ENCODE measurements at places on chromosomes 6 and 20.

GRCh38 chr6:116139917-116140316 lies 14.0 kb upstream of the COL10A1 start:
- DNase-seq = no peak

DNA sequence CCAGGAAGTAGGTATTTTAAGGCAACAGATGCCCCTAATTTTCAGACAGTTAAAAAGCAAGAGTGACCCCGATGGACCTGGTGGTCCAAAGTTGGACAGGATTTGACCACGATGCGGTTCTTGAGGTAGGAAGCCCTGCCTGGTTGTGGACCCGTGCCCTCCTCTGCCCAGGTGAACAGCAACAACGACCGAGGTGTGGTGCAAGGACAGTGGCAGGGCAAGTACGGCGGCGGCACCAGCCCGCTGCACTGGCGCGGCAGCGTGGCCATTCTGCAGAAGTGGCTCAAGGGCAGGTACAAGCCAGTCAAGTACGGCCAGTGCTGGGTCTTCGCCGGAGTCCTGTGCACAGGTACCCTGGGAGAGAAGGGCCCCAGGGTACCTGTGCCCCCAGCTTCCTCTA lies 18.7 kb downstream of the TGM6 start:
- DNase-seq = no peak

GRCh38 chr6:9890469-9890868 lies 524.4 kb downstream of the TFAP2A start:
- DNase-seq = no peak

- DNase-seq = no peak
Measured at GRCh38 chr6:78868116-78868515, 765 bp downstream of the IRAK1BP1 start.

DNA sequence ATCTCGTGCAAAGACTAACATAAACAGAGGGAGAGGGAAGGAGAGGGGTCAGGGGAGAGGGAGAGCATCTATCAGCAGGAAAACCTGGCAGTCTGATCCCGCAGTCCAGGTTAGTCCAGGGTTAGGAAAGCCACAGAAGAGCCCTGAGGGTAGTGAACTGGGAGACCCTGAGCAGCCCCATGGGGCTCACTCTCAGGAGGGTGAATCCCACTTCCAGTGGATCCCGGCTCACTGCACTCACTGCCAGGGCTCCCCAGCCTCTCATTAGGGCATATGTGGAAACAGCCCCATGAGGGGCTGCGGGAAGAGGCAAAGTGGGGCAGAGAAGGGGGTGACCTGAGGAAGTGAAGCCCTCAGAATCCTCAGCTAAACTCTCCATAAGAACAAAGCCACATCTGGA lies 329.9 kb downstream of the UBE3D start:
- no peak for DNase-seq

- no peak for DNase-seq
Measured at GRCh38 chr6:120272038-120272437, 922.5 kb upstream of the MAN1A1 start.

DNA sequence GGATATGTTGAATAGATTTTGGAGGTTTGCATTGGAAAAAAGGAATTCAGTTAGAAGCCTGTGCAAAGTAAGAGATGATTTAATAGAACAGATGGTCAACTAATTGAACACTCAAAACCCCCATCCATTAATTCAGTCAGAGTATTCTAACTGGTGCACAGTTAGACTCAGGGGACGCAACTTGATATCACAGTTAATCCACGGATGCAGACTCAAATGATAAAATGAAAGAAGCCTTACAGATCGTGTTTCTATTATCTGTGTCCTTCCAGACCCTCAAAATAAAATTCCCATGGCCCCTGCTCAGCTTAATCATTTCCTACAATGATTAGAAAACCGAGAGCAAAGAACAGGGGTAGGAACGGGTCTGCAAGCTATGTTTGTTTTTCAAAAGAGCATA lies 45.4 kb upstream of the DTNBP1 start:
- DNase-seq = no peak

- DNase-seq = no peak
Measured at GRCh38 chr6:161232010-161232409, 41.9 kb downstream of the AGPAT4 start.

DNA sequence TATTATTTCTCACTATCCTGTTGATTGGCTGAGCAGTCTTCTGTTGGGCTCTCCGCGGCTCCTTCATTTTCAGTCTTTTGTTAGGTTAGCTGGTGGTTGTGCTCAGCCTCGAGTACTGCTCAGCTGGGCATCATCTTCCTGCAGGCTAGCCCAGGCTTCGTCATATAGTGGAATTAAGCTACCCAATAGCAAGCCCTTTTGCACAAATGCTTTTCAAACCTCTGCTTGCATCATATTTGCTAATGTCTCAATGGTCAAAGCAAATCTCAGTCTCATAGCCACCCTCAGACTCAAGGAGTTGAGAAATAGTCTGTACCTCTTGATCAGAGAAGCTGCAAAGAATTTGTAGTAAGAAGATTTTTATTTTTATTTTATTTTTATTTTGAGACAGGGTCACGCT lies 23.7 kb downstream of the STX11 start:
- DNase-seq = no peak

GRCh38 chr20:8115436-8115835 lies 16.6 kb upstream of the PLCB1 start:
- DNase-seq = no peak

- no peak for DNase-seq
Measured at GRCh38 chr6:147872002-147872401, 363.5 kb downstream of the SAMD5 start.

GRCh38 chr20:20192366-20192765 lies 140.0 kb downstream of the CFAP61 start:
- DNase-seq = no peak

DNA sequence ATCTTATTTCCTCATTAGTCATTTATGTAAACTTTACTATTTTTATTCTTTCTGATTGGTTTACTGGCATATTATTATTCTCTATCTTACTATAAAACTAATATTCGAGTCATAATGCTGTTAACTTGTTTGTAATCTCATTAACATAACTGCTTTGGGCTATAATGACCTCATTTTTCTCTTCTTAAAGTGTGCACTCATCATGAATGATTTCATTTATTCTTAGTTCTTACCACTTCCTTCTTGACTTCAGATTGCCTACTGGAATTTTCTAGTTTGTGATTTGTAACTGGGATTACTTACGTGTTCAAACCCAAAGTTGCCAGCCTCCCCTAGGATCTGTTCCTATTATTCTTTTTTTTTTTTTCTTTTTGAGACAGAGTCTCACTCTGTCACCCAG lies 91.8 kb upstream of the TNFAIP3 start:
- DNase-seq = no peak

GRCh38 chr6:95357380-95358020 lies 219.8 kb upstream of the MANEA start:
- no peak for DNase-seq

GRCh38 chr6:135774006-135774405 lies 77.5 kb upstream of the PDE7B start:
- DNase-seq = no peak

- no peak for DNase-seq
Measured at GRCh38 chr6:33667072-33667471, 44.4 kb downstream of the UQCC2 start.

DNA sequence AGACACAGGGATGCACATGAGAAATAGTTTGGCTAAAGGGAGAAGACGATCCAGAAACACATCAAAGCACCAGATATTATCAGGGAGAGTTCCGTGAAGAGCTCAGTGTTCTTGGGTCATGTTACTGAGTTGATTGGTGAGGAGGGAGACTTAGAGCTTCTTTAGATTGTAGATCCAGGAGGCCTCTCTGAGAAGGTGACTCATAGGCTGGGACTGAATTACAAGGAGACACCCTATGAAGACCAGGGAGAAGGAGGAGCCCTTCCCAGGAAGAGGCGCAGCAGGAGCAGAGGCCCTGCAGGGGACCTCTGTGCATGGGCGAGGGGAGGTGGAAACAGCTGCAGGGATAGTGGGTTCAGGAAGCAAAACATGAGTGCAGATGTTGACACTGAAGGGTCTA lies 196.5 kb downstream of the SLC24A3 start:
- DNase-seq = no peak

DNA sequence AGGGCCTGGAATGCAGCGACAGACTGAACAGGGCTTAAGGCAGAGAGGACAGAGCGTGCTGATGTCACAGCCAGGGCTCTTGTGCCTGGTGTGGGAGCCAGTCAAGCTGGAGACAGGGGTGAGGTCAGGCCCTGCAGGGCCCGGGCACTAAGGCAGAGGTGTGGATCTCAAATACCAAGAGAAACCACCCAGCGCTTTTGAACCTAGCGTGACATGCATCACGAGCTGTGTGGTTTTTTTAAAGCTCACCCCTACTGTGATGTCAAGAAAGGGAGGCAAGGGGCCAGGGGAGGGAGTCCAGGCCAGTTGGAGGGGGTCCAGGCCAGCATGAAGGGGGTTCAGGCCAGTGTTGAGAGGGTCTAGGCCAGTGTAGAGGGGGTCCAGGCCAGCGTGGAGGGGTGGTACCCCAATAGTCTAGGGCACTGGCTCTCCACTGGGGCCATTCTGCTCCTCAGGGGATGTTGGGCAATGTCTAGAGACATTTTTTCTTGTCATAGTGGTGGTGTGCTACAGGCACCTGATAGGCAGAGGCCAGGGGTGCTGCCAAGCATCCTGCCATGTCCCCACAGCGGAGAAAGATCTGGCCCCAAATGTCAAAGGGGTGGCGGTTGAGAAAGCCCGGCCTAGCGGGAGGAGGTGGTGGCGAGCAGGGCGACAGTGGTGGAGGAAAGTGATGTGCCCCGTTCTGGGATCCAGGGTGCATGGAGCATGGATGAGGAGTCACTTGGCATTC lies 42.6 kb downstream of the RBM38 start:
- DNase-seq = no peak

DNA sequence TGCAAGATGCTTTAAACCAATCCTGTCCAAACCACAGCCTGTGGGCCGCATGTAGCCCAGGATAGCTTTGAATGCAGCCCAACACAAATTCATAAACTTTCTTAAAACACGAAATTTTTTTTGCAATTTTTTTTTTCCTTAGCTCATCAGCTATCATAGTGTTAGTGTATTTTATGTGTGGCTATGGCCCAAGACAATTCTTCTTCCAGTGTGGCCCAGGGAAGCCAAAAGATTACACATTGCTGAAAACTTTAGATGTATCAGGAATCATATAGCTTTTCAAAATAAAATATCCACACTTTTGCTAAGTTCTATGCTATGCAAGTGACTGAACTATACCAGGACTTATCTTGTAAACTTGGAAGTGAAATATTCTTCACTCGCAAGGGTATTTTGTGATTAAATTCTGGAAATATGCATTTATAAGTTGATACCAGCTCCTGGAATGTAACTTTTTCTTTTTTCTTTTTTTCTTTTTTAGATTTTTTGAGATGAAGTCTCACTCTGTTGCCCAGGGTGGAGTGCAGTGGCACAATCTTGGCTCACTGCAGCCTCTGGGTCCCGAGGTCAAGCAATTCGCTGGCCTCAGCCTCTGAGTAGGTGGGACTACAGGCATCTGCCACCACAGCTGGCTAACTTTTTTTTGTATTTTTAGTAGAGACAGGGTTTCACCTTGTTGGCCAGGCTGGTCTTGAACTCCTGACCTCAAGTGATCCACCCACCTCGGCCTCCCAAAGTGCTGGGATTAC lies 49.8 kb downstream of the MTHFD1L start:
- no peak for DNase-seq

DNA sequence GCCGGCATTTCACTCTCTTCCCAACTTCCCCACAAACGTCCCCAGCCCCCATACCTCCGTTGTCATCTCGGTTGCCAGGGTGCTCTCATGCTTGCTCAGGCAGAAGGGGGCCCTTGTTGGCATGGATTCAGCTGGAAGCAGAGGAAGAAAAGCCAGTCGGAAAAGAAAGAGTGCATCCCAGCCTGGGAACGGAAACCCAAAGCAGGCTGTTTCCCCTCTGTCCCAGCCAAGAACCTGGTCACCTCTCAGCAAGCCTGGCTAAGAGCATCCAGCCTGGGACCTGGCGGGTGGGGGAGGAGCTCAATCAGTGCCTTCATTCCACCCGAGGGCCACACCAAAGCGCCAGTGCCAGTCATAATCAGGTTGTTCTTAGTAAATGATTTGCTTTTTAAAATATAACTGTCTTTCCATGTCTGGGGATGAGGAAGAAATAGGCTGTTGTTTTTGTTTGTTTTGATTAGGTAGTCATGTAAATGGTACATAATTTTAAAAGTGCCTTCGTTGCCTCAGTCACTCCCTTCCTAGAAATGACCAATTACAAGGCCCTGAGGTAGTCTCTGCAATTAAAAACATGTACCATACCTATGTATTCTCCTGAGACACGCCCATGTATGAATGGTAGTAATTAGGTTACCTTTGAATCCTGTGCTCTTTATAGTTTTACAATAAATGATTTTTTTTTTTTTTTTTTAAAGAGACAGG lies 21.1 kb downstream of the CHMP4B start:
- no peak for DNase-seq

DNA sequence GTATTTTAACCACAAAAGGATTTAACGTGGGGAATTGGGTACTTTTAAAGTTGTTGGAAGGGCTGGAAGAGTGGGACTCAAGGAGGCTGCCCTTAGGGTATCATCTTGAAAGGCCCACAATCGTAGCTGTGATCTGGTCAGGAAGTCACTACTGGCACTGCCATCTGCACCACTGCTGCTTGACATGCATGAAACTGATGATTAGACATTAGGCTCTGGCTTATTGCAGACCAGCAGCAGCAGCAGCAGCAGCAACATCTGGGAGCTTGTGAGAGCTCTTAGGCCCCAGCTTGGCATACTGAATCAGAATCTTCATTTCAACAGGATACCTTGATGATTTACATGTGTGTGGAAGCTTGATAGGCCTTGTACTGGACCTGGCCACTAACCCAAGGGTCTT lies 68.6 kb downstream of the PHF20 start:
- DNase-seq = no peak

DNA sequence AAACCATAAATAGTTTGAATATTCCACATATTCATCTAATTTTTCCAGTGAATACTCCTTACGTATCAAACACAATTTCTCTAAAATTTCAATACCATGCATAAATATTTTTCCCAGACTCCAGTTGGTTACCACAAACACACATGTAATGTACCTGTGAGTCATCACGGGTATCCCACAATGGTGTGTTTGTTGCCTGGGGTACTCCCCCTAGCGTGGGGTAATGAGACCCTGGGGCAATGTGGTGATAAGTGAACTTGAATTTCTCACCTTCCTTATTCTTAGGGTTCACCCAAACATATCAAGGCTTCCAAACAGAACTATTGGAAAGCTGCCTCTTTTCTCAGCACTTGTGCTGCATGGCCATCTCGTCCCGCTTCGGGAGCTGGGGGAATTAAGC lies 51.0 kb downstream of the STX7 start:
- no peak for DNase-seq

Data from GM12865 (cell line).